ENCODE measurements at places on chromosomes 3 and 15. TPM values are rescaled to one million over a fixed set of nuclear protein-coding genes. Genes with fewer than 3 reads are reported as not detected.

FOXL2 gene
- not detected for total RNA-seq

ITGA11 gene
- 0.90 TPM for total RNA-seq

FAM3D gene
- total RNA-seq: not detected

ARPP21 gene
- total RNA-seq: not detected

CHRNA3 gene
- not detected for total RNA-seq

CACNA2D3 gene
- total RNA-seq: not detected

CCR9 gene
- total RNA-seq: not detected

LDHAL6B gene
- total RNA-seq: not detected

CHRNA5 gene
- total RNA-seq: 2.7 TPM

KY gene
- not detected for total RNA-seq
